ENCODE measurements at places on chromosomes 1 and 21.
A peak's percentile ranks its signal among the peaks of the same experiment; 100 is the strongest.

DNA sequence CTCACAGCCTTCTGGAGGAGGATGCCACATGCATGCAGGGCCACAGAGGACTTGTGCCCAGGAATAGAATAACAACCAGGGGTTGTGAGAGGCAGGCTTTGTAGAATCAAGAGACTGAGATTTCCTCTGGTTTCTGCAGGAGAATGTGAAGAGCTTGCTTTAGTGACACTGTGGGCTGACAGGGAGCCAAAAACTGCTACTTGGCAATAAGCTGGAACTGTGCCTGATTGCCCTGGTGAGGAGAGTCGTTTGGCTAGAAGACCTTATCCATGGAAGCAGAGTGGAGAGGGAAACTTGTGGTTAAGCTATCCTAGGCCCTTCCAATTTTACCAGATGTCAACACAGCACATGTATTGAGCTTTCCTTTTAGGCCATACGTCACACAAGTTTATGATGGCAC, 902.1 kb downstream of the MRPL39 start:
- no peak for DNase-seq

DNA sequence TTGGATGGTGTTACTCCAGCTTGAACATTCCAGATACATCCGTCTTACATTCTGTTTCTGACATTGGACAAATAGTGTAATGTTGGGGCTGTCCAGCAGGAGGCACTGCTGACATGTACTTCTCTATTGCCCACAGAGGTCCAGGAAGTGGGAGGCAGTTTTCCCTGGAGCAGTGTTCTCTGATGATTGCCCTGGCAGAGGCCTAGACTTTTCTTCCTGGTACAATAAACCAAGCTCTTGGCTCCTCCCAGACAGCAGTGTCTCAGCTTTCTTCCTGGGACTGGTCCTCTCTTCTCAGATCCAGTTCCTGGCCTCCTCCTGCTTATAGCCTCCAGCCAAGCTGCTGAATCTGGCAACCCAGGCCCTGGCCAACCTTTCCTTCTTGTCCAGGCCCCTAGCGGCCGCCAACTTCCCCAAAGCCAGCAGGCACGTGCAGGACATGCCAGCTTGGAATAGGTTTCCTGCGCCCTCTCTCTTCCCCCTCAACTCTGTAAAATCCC, 14.9 kb upstream of the IFNLR1 start:
- DNase-seq: peak; percentile 65

GRCh38 chr21:29487154-29487553, 188.4 kb downstream of the BACH1 start:
- DNase-seq: no peak

DNA sequence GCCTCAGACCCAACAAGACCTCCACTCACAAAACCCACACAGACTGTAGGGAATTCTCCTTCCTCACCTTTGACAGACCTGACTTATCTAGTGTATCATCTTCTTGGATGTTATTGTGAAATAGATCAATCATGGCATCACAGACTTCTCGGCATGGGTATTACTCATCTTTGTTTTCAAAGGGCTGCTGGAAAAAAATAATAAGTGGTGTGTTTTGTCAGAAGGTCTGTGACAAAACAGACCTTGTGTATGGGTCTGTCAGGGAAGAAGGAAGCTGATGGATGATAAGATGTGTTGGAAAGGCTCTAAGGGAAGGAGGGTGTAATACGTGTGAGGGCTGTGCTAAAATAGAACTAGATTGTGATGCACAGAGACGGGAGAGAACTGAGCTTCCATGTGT, 13.9 kb upstream of the S100A7 start:
- DNase-seq: no peak

DNA sequence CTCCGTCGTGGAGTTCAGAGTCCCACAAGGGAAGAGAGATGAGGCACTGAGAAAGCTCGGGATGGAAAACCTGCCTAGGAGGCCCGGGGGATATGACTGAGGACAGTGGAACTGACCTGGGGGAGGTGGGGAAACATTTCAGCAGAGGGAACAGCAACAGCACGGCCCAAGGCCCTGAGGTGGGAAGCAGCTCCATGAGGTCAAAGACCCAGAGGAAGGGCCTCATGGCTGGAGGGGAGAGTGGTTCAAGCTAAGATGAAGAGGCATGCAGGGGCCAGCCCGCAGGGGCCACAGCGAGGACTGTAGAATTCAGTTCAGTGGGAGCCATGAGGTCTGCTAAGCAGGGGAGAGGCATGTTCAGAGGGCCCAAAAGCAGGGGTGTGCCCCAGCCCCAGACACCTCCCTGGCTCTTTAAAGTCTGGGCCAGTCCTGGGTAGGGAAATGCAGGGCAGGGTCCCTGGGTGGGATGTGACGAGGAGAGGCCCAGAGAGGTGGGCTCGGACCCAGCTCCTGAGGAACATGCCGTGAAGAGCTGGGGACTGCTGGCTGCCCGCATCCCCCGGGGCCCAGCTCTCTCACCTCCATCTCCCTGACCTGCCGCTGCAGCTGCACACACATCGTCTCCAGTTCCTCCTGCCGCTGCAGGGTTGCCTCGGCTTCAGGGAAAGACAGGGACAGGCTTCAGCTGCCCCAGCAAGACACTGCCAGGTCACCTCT, 9.9 kb downstream of the UBXN11 start:
- DNase-seq: no peak
